ENCODE measurements at places on chromosomes 11 and 22.

DNA sequence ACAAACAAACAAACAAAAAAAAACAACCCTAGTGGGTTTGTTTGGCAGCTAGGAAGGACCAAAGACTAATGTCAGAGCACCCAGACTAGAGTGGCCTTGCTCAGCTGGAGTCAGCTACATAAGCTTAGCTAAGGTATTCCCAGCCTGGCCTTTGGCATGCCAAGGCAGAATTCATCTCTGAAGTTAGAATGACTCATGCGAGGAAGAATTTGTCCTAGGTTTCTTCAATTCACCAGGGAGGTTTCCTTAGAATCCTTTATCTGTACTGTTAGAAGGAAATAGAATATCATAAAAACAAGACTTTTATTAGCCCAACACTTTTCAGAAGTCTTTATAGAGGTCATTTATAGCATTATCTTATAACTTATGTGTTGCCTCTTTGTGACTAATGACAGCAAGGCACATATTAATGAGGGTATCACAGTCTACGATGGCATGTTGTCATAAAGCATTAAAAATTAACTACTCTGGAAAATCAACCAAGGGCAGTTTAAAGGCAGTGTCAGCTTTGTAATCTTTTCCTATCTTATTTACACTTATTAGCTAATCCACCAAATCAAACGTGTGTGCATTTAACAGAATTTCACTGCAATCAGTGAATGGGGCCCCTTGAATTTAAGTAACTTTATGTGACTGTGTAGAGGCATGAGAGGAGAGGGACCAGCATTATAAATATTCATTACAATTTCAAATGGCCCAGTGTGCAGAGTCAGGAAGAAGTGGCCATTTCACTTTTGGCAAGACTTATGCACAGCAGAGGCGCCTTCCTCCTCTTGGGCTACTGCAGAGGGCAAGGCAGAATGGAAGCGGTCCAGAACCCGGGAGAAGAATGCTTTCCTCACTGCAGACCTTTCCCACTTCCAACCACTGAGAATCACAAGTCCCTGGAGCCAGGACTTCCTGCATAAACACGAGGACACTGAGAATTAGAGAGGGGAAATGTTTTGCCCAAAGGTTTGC lies 36.3 kb downstream of the SLC5A1 start:
- no peak for DNase-seq

DNA sequence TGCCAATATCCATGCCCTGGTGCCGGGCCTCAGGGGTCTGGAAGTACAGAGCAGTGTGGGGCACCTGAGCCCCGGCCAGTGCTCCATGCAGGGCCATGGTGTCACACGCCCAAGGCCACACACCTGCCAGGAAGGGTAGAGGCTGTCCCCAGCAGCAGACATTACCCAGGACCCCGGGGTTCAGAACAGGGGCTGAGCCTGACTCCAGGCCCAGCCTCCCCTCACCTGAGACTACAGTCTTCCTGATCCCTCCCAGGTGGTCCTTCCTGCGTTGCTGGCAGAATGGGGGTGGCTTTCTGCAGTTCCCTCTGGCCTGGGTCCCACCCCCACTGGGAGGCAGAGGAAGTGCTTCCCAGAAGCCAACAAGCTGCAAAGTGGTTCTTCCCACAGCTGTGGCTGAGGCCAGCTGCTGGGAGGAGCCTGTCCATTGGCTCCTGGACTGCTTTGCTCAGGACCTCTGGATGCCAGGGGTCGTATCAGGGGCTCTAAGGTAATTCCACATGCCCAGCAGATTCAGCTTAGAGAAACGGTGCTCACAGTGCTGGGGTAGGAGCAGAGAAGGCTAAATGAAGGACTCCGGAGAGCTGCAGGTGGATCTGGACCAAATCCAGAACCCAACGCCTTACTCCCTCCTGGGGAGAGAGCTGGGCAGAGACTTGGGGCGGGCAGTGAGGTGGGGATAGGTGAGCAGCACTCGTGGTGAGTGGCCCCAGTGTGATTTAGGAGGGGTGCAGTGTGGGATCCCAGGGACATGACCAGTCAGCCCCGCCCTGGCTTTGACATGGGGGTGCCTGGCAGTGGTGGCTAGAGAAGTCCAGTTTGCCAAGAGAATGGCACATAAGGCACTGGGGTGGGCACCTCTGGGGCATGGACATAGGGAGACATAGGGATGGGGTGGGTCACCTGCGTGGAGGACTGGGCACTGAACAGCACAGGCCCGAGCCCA lies 12.6 kb downstream of the TCIRG1 start:
- DNase-seq = no peak

DNA sequence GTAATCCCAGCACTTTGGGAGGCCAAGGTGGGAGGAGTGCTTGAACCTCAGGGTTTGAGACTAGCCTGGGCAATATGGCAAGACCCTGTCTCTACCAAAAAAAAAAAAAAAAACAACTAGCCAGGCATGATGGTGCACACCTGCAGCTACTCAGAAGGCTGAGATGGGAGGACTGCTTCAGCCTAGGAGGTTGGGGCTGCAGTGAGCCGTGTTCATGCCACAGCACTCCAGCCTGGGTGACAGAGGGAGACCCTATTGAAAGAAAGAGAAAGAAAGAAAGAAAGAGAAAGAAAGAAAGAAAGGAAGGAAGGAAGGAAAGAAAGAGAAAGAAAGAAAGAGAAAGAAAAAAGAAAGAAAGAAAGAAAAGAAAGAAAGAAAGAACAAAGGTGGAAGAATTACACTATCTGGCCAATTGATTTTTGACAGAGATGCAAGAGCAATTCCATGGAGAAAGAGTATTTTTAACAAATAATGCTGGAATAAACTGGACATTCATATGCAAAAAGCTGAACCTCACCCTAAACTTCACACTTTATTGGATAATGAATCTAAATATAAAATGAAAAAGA lies 33.9 kb upstream of the SLC25A1 start:
- no peak for DNase-seq

DNA sequence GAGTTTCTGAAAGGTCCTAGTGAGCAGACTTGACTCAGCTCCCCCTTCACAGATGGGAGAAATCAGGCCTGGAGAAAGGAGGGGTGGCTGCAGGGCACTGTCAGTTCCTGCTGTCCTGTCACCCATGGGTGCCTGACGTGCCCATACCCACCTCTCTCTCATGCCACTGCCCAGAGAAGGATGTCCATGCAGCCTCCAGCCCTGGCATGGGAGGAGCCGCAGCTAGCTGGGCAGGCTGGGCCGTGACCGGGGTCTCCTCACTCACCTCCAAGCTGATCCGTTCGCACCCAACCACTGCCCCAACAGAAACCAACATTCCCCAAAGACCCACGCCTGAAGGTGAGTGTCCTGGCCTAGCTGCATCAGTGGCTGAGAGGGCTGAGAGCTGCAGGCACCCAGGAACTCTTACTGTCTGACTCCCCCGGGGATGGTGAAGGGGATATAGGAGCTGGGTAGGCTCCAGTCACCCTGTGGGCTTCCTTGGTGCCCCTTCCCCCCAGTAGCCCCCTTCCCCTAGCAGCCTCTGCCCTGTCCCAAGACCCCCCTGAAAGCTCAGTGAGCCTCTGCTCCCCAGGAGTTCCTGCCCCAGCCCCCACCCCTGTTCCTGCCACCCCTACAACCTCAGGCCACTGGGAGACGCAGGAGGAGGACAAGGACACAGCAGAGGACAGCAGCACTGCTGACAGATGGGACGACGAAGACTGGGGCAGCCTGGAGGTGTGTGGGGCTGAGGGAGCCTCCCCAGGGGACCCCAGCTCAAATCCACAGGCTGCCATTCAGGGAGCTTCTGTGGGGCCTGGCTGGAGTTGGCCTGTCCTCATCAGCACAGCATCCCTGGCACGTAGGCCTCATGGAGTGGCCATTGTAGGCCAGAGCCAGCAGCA lies 11.8 kb downstream of the SCYL1 start:
- DNase-seq = no peak

GRCh38 chr11:1335811-1336761 lies 26.7 kb upstream of the TOLLIP start:
- no peak for DNase-seq

GRCh38 chr22:40684728-40685127 lies 5.4 kb downstream of the MCHR1 start:
- no peak for DNase-seq

DNA sequence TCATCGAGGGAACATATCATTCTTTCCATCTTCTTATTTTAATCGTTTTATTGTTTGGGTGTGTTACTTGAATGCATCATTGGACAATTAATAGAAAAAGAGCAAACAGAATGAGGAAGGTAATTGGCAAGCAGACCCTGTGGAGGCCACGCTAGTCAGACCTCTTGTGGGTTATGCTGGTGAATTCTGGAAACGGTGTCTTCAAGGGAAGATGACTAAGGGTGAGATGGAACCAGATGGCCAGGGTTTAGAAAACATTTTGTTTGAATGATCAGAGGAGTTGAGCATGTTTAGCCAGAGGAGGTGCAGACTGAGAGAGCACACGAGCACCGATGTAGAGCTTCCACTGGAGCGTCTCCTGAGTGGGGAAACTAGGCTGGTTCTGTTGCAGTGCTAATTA lies 8.5 kb downstream of the ST14 start:
- no peak for DNase-seq

DNA sequence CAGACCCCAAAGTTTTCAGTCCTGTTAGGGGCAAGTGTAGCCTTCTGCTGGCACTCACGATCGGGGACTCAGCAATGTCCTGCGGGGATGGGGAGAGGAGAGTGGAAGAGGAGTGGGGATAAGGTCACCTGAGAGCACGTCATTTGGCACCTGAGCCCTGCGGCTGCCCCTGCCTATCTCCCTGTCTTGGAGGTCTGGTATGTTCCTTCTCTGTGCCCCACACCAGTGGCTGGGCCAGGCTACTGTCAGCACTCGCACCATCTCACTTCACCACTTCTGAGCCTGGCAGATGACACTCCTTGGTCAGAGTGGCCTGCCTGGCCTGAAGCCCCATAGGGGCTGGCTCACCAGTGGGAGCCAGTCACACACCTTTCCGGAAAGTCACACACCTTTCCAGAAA lies 20.1 kb upstream of the CHADL start:
- no peak for DNase-seq

GRCh38 chr22:47623066-47623762 lies 860.8 kb downstream of the TBC1D22A start:
- no peak for DNase-seq

GRCh38 chr11:32145282-32145681 lies 54.4 kb downstream of the RCN1 start:
- DNase-seq = no peak

DNA sequence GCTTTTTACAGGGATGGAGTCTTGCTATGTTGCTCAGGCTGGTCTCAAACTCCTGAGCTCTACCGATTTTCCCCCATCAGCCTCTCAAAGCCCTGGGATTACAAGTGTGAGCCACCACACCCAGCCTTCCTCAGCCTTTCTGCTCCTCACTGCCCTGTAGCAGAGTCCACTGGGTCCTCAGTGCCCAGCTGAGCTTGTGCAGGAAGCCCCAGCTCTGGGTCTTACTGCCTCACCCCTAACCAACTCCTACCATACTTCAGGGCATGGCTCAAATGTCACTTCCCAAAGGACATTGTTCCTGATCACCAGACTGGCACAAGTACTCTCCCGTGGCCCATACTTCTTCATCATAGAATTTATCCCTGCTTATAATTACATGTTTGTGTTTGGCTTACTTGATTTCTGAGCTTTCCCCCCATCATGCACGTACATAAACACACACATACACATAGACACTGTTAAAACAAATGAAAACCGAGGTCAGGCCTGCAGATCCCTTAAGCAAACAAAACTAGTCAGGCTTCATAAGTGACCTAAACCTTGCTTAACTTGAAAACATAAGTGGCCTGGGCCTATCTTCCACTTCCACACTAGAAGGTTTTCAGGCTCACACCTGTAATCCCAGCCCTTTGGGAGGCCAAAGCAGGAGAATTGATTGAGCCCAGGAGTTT lies 14.0 kb upstream of the SLC43A3 start:
- no peak for DNase-seq

DNA sequence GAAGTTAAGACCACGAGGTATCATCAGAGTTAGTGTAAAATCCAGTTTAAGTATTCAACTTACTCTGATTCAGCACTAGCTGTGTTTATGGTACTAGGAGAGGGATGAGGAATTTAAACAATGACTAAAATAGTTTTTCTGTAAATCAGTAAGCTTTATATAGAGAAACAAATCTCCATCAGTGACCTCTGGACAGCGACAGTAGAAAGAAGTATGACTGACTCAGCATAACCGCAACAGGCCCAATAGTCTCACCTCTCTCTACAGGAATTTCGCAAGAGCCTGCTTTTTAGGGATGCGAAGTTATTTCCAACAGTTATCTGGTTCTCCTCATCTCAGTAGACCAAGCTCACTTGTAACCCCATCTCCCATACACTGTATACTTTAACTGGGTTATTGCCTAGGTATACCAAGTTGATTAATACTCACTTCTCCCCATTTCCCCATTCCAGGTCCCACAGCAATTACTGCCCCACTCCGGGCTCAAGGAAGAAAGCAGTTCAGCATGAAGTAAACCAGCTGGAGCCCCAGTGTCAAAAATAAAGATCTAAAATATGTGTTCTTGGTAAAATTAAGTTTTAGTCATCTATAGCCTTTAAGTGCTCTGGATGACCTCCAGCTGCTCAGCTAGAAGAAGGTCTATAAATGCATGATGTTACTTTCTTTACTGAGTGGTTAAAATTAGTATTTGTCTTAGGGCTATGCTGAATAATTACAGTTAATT lies 770.6 kb upstream of the CCDC90B start:
- no peak for DNase-seq

GRCh38 chr11:92595052-92595451 lies 370.4 kb downstream of the FAT3 start:
- DNase-seq = no peak

GRCh38 chr11:126233391-126233790 lies 21.8 kb downstream of the FAM118B start:
- no peak for DNase-seq

- DNase-seq = no peak
Observed at GRCh38 chr11:90355200-90355599, 132.4 kb upstream of the CHORDC1 start.

DNA sequence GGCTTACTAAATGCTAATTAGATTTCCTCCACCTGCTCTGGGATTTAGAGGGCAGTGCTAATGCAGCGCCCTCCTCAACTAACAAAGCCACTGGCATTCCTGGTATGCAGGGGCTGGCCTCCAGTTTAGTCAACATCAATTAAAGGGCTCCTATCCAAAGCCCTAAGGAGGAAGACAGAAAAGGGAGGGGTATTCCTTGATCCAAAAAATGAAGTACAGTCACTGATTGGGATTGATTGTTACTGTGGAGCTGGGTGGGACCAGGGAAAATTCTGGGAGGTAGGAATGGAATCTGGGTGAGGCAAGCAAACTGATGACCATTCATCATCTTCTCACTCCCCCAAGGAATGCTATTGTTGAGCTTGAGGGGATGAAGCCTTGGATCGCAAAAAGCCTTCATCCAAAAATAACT lies 52.2 kb downstream of the GAB2 start:
- no peak for DNase-seq

DNA sequence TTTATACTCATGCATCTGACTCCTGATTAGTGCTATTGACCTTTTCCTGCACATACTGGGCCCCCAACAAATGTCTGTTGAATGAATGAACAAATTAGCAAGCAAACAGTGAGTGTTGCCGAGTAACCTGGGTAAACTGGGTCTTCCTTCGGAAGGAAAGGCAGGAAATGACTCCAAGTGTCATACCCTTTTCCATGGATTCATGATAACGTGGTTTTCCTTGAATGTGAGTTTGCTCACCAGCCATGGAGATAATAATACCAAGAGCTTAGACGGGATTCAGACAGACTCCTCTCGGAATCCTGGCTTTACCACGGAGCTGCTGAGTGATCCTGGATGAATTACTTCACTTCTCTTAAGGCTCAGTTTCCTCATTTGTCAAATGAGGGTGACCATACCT lies 16.7 kb downstream of the TECTA start:
- DNase-seq = no peak

Data from GM12864 (cell line).